ENCODE measurements at places on chromosomes 3 and 15. TPM values are rescaled to one million over a fixed set of nuclear protein-coding genes. Genes with fewer than 3 reads are reported as not detected.

DNA sequence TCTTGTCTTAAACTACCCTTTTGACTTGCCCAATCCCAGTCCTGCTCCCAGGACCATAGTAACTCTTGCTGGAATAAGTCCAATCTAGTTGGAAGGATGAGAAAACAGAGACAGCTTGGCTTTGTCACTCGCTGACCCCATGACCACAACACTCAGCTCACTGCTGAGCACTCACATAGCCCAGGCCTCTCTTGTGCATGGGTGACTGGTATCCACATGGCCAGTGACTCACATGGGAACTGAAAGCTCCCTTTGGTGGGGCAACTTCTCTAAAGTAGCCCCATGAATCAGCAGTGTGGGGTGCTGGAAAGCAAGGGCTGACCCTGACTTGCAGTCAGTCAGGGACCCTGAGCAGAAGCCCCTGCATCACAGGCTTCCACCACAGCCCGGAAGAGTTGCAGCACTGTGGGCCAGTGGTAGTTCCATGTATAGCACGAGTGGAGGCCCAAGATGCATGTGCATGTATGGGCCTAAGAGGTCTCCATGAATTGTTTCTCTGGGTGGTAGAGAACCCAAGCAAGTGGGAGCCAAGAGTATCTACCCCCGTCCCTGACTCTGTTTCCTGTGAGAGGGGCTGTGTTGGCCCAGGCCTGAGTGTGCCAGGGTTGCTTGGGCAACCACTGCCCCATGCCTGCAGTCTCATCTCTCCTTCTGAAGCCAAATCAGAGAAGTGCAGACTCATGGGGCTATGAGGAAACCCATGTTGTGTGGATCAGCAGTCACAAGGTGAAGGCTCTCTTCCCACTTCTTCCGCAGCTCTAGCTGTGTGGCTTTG is 62.1 kb upstream of the XCR1 start:
- no peaks in the 10 kb centered on the region for H3K27me3 ChIP-seq
- H3K4me3 ChIP-seq = no peak overlapping the region
- DNase-seq = no peak
- H3K27ac ChIP-seq = no peak overlapping the region

DNA sequence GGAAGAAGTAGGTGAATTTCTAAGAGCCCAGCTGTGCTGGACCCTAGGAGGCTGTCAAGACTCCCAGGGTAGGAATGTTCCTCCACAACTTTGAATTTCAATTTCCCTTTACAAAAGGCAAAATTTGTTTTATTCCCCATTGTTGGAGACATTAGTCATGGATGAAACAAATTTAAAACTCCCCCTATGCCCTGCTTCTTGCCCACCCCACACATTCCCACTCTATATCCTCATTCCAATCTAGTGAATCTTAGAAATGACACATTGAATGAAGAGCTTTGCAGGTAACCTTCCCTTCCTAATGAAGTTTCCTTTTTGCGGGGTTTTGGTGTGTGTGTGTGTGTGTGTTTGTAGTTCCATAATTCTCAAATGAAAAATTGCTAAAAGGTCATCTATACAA is 72.6 kb downstream of the CCNL1 start:
- H3K36me3 ChIP-seq = no peaks in the 10 kb centered on the region
- H3K27me3 ChIP-seq = no peaks in the 10 kb centered on the region
- H3K27ac ChIP-seq = no peak overlapping the region
- no peak for DNase-seq

RHCG gene
- total RNA-seq = not detected

CCRL2 gene
- not detected for total RNA-seq

- no peak overlapping the region for H3K4me3 ChIP-seq
- DNase-seq = no peak
- no peaks in the 10 kb centered on the region for H3K27me3 ChIP-seq
- H3K4me1 ChIP-seq = 0 out of 2 replicates have a peak, but pooled peaks cover 7% of the 10 kb centered on the region
- H3K36me3 ChIP-seq = no peaks in the 10 kb centered on the region
Observed at GRCh38 chr3:114799816-114800215, 347.3 kb downstream of the ZBTB20 start.

- H3K4me1 ChIP-seq = no peaks in the 10 kb centered on the region
- no peaks in the 10 kb centered on the region for H3K36me3 ChIP-seq
- no peak overlapping the region for H3K27ac ChIP-seq
- H3K4me3 ChIP-seq = no peak overlapping the region
Observed at GRCh38 chr3:45367453-45367871, 20.9 kb upstream of the LARS2 start.

SAXO2 gene
- total RNA-seq = not detected

DNA sequence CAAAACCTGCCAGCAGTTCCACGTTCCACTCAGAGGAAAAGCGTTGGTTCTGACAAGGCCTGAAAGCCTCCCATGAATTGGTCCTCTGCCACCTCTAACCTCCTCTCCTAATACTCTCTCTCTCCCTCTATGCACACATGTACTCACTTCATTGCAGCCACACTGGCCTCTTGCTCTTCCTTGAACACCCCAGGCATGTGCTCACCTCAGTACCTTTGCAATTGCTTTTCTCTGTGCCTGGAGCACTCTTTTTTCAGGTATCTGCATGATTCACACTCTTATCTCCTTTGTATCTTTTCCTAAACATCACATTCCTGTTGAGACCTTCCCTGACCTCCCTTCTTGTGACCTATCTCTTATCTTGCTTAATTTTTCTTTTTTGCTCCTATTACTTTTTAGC is 178.2 kb upstream of the FEZF2 start:
- no peaks in the 10 kb centered on the region for H3K36me3 ChIP-seq
- no peaks in the 10 kb centered on the region for H3K27me3 ChIP-seq
- H3K4me1 ChIP-seq = peaks cover 28% of the 10 kb centered on the region
- H3K4me3 ChIP-seq = no peak overlapping the region
- H3K27ac ChIP-seq = no peak overlapping the region
- no peak for DNase-seq

DNA sequence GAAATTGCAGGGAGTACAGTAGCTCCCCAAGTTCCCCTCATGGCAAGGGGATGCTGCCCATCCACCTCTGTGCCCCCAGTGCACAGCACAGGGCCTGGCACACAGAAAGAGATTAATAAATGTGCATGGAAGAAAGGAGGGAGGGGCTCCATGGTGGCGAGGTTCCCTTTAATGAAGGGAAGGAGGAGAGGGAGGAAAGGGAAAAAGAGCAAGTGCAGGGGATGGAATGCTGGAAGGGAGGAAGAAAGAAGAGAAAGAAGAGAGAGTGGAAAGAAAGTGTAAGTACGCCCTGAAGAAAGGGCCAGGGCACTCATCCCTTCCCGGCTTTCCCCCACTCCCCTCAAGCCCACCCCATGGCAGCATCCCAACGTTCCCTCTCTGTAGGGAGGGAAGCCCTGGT is 1.5 kb upstream of the VIPR1 start:
- no peak overlapping the region for H3K27ac ChIP-seq
- H3K36me3 ChIP-seq = no peaks in the 10 kb centered on the region
- peaks cover 55% of the 10 kb centered on the region for H3K27me3 ChIP-seq
- peak overlapping the region; percentile 96 for H3K4me3 ChIP-seq
- peaks cover 6% of the 10 kb centered on the region for H3K4me1 ChIP-seq
- peak; percentile 53 for DNase-seq

CCR9 gene
- total RNA-seq = not detected

GRCh38 chr3:140599496-140599895 is 78.4 kb upstream of the TRIM42 start:
- no peak overlapping the region for H3K27ac ChIP-seq
- H3K36me3 ChIP-seq = no peaks in the 10 kb centered on the region
- H3K4me3 ChIP-seq = no peak overlapping the region
- H3K4me1 ChIP-seq = peaks cover 4% of the 10 kb centered on the region

GOLGA6A gene
- 2.1 TPM for total RNA-seq

DNA sequence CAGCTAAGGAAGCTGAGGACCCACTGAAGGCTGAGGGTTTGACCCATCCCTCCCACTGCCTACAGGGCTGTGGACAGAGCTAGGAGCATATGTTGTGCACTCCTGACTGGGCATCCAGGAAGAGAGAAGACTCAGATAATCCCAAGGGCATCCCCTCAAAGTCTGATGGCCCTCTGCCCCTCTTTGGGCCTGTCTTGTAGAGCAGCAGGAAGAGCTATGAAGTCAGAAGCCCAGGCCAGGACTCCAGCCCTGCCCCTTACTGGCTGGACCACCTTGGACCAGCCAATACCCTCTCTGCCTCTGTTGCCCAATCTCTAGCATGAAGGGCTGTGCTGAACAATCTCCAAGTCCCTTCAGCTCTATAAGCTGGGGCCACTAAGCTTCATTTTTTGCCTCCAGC is 210.8 kb downstream of the RPLP1 start:
- H3K4me1 ChIP-seq = no peaks in the 10 kb centered on the region
- no peak for DNase-seq
- no peaks in the 10 kb centered on the region for H3K36me3 ChIP-seq
- H3K27ac ChIP-seq = no peak overlapping the region
- no peaks in the 10 kb centered on the region for H3K27me3 ChIP-seq

Measured in GM23338 (cell line).